ENCODE measurements at places on chromosomes 1 and 21.

GRCh38 chr1:168004531-168004930 is 67.7 kb upstream of the MPC2 start:
- DNase-seq, result no peak

GRCh38 chr1:237888143-237888542 is 2.6 kb downstream of the ZP4 start:
- no peak for DNase-seq

- no peak for DNase-seq
Observed at GRCh38 chr1:12406211-12407021, 176.6 kb downstream of the VPS13D start.

DNA sequence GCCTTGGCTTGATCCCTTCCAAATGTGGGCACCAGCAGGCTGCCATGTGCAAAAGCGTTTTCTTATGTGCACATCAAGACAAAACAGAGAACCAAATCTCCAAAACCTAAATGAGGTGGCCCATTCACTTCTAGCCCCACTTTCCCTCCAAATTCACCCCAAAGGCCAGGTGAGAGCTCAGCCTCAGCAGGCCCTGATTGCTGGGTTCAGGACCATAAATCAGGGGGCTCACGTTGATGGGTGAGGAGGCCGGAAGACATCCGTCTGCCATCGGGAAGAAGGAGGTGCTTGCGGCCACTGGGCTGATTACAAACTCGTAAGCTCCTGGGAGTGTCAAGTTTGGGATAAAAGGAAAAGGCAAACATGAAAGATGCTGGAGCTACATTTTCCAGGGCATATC is 86.7 kb upstream of the CLDN14 start:
- DNase-seq, result no peak

- DNase-seq, result no peak
Observed at GRCh38 chr1:246029616-246030015, 477.5 kb downstream of the SMYD3 start.

GRCh38 chr1:175268720-175269119 is 76.1 kb upstream of the KIAA0040 start:
- DNase-seq, result no peak

GRCh38 chr1:114446198-114446597 is 64.8 kb downstream of the TRIM33 start:
- DNase-seq, result no peak

DNA sequence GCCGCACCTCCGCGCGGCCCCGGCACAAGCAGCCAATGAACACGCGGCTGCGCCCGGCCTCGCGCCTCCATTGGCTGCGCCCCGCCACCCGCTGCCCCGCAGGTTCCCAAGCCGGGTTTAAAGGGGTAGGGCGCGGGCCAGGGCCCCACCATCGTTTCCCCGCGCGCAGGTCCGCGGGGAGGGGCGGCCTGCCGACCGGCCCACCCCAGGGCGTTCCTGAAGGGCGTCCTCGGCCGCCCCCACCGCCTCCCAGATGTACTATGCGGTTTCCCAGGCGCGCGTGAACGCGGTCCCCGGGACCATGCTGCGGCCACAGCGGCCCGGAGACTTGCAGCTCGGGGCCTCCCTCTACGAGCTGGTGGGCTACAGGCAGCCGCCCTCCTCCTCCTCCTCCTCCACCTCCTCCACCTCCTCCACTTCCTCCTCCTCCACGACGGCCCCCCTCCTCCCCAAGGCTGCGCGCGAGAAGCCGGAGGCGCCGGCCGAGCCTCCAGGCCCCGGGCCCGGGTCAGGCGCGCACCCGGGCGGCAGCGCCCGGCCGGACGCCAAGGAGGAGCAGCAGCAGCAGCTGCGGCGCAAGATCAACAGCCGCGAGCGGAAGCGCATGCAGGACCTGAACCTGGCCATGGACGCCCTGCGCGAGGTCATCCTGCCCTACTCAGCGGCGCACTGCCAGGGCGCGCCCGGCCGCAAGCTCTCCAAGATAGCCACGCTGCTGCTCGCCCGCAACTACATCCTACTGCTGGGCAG is at the start of gene OLIG1:
Gene OLIG1 (plus strand): TSS at position 148 of the 750 bp plus-strand sequence. CDS start 106 bp downstream, at position 254.
- no peak for DNase-seq

- no peak for DNase-seq
Observed at GRCh38 chr1:108570128-108570527, 10.2 kb downstream of the EEIG2 start.

DNA sequence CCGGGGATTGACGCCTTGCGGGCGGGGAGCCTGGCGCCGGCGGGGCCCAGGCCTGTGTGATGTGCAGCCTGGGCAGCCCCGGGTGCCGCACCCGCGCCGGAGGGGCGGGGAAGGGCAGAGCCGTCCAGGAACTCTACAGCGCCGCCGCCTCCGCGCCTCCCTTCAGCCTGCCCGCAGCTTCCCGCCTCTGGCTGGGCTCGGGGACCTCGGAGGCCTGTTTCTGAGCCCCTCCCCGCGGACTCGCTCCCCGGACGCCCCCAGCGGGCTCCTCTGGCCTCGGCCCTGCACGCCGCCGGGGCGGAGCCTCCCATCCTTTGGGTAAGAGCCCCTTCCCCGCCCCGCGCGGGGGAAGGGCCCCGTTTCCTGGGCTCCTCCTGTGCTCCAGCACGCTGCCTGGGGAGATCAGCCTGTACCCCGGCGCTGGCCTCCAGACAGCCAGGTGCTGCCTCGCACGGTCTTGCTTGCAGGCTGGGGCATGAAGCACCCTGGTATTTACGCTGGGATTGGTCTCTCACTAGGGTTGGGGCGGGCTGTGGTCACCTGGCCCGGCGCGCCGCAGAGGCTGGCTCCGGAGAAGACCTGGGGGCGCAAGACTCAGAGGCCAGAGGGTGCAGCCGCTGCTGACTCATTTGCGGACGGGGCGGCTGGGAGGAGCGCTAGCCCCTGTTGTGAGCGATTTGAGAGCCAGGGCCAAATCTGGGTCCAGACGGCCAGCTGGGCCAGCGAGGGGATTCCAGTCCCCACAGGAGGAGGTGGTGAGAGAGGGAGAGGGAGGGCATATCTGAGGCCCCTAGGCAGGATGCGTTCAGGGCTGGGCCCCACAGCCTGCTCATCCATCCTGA is 5.7 kb upstream of the ACOT11 start:
- DNase-seq, result peak; percentile 39

DNA sequence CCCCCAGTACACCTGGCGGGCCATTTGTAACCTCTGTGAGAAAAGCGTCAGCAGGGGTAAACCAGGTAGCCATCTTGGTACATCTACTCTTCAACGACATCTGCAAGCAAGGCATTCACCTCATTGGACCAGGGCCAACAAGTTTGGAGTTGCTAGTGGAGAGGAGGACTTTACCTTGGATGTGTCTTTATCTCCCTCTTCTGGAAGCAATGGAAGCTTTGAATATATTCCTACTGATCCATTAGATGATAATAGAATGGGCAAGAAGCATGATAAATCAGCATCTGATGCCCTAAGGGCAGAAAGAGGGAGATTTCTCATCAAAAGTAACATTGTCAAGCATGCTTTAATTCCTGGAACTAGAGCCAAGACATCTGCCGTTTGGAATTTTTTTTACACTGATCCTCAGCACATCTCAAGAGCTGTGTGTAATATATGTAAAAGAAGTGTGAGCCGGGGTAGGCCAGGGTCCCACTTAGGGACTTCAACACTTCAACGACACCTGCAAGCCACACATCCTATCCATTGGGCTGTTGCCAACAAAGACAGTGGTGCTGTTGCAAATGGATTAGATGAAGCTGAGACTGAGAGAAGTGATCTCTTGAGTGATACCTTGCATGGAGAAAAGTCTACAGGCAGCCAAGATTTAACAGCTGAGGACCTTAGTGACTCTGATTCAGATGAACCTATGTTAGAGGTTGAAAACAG is 2.7 kb downstream of the ZBED6 start:
- no peak for DNase-seq

GRCh38 chr1:77556045-77556444 is 126.4 kb downstream of the ZZZ3 start:
- DNase-seq, result no peak

DNA sequence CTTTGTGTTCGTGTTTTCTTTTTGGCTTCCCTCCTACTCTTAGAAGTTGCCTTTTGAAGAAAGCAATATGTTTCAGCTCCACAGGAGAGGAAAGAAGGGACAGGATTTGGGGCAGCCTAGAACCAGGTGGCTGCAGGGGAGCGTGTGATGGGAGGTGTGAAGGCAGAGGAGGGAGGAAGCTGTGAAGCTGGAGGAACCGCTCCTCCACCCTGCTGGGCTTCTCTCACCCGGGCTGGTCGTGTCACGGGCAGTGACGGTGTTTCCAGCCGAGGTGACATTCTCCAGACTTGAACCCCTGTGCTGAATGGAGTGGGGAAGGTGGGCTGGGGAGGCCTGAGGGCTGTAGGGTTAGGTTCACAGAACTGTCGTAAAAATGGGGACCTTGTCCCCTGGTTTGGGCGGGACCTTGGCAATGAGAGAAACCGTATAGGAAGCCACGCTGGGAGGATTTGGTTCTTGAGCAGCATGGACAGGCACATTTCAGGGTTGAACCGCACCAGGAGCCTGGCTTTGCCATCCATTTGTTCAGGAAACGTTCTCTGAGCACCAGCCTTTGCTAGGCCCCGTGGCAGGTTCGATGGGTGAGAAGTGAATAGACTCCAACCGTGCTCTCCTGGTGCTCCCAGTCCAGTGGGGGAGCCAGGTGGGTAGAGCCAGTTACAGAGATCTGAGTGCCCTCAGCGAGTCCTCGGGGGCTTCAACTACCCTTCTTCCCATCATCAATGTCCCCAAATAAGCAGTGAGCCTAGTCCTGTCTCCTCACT is 103.0 kb downstream of the PRDM2 start:
- DNase-seq, result no peak

- no peak for DNase-seq
Observed at GRCh38 chr1:42125552-42125951, 27.7 kb upstream of the GUCA2B start.

All from renal cortex interstitium (tissue), 15 donors.